ENCODE measurements at places on chromosomes 1 and 21.
A peak's percentile ranks its signal among the peaks of the same experiment; 100 is the strongest.

DNA sequence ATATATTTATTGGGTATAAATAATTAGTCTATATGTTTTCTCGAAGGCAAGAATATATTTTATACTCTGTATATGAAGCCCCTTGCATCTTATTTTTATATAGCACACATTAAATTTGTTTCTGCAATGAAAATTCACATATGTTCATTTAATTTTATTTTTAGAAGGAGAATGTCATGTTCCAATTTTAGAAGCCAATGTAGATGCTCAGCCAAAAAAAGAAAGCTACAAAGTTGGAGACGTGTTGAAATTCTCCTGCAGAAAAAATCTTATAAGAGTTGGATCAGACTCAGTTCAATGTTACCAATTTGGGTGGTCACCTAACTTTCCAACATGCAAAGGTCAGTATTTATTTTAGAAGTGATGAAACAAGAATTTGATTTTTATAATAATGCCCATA is 16.6 kb downstream of the CFHR5 start:
- DNase-seq = no peak

DNA sequence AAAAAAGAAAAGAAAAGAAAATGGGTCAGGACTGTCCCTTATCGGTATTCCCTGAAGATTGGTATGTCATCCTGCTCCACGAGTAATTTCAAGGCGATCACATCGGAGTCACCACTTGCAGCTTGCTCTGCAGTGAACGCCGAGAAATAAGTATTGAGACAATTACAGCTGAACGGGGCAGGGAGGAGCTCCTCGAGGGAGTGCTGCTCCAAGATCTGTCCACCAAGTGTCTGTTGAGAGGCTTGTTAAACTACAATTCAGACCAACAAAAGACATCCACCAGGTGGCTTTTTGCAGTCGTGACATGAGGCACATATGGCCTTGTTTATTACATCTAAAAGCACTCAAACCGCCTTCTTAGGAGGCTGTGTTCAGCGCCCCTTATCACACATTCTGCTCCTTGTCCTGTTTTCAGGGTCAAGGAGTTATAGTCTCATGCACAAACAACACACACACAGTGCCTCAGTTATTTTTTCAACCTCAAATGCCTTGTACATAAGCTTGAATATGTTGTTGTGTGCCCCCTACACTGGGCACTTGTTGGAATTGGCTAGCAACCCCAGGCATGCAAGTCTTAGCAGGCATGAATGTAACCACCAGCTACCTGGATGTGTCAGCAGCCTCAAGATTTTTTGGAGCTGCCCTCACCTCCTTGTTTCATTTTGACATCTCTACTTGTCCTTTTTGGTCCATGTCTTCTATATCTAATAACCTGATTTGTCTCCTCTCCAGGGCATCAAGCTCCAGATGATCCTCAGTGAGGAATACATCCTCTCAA is 13.0 kb upstream of the CD48 start:
- no peak for DNase-seq

DNA sequence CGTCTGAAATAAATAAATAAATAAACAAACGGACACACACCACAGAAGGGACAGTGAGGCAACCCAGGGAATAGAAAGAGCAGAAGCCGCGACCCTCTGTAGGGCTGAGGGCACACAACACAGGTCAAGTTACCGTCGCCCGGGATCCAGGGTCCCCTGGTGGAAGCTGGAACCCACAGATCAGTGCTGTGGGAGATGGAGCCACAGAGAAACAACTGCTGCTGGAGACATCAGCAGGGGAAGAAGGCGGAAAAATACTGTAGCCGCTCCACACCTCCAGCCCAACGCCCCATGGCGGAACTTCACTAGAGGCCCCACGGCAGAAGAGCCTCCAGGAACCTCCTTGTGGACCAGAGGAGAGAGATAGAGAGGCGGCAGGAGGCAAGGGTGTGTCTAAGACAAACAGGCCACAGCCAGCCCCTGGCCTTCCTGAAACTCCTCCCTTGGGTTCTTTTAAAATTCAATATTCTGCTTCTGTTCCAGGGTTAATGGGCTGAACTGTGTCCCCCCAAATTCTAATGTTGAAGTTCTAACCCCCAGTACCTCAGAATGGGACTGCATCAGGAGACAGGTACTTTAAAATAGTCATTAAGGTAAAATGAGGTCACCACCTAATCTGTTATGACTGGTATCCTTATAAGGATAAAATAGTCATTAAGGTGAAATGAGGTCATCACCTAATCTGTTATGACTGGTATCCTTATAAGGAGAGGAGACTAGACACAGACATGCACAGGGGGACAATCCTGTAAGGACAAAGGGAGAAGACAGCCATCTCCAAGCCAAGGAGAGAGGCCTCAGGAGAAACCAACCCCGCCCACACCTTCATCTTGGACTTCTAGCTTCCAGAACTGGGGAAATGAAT is 7.7 kb upstream of the HLCS start:
- DNase-seq = no peak

DNA sequence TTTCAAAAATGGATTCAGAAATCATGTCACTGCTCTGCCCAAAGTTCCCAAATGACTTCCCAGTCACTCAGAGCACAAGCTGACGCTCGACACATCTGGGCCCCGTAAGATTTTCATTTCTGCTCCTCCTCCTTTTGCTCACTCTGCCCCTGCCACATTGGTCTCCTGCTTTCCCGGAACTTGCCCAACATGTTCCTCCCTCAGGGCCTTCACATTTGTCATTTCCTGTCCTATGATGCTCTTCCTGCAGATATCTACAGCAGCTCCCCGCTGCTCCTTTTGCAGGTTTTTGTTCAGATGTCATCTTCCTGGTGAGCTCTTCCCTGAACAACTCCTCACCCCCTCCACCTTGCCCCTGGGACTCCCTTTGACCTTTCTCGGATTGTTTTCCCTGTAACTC is 58.5 kb upstream of the IVNS1ABP start:
- no peak for DNase-seq

DNA sequence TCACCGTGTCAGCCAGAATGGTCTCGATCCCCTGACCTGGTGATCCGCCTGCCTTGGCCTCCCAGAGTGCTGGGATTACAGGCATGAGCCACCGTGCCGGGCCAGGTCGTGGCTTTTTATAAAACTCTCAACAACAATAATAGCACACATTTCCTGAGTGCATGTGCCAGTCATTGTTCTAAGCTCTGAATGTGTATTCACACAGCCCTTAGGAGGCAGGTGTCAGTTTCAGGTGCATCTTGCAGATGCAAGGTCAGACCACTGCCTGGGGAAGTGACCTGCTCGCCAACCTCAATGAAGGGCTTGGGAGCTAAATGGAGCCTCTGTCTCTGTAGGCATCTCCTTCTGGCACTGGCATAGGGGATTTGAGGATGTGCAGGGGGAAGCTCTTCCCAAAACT is 1.6 kb upstream of the LEFTY2 start:
- no peak for DNase-seq

DNA sequence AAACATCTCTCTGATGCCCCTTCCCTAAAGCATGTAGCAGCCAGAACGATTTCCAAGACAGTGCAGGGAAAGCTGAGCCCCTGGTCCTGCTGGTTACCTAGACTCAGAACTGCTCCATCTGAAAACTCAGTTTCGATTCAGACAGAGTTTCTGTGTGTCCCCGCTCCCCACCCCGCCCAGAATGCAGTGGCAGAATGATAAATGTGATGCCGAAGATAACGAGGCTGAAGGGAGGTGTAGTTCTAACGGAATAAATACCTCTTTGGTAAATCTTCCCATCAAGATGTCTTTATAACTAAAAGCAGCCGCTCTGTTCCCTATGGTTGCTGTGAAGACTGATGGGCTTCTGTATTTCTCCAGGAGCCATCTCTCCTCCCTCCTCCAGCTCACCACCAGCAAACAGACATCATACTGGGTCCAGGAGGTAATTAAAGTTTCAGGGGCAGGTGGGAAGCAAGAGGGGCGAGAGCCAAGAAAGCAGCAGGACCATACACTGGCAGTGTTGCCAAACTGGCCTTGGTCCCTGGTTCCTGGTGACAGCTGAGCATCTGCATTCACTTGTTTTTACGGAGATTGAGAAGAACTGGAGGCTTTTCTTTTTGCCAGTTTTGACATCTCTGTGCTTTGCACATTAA is 76.9 kb downstream of the DDX20 start:
- no peak for DNase-seq

- no peak for DNase-seq
Measured at GRCh38 chr21:16978309-16978895, 534.4 kb upstream of the CXADR start.

GRCh38 chr1:86507935-86508582 is 38.8 kb upstream of the CLCA4 start:
- no peak for DNase-seq

GRCh38 chr21:34544032-34544496 is 32.1 kb upstream of the KCNE1 start:
- DNase-seq = no peak

DNA sequence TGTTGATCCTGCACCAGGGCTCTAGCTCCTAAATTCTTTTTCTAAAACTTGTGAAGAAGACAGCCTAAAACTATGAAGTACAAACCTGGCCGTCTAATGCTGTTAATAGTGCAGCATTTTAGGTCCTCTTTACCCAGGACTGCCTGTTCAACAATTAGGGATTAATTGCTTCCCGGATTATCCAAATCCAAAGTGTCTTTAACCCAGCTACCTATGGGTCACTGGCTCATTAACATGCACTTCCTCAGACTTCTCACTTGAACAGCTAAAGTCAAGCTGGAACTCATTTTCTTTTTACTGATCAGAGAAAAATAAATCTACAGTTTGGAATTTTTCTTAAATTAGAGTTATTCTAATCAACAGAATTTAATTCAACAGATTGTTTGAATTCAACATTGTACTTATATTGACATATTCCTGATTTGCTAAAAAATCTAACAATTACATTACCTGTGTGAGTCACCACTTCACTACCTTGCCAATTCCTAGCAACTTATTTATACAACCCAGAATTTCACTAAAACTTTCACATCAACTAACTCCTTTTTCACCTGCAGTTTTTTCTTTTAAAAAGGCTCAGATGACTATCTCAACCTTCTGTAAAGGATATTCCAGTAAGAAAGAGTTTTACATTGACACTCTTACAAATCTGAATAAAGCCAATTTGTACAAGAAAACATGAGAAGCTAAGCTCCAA is 3.3 kb downstream of the HNRNPU start:
- DNase-seq = no peak

GRCh38 chr1:89503690-89504089 is 20.9 kb upstream of the LRRC8B start:
- DNase-seq = no peak

DNA sequence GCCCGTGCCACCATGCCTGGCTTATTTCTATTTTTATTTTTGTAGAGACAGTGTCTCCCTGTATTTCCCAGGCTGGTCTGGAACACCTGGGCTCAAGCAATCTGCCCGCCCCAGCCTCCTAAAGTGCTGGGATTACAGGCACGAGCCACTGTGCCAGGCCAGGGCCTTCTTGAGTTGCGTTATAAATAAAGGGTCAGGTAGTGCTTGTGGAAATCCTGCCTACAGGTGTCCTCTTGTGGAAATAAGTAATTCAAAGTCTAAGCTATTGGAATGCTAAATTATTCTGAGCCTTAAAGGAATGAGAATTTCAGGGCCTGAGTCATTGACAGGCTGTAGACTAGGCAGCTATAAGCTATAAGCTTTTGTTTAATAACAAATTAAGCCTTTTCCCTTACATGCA is 8.1 kb upstream of the SFT2D2 start:
- DNase-seq = no peak

DNA sequence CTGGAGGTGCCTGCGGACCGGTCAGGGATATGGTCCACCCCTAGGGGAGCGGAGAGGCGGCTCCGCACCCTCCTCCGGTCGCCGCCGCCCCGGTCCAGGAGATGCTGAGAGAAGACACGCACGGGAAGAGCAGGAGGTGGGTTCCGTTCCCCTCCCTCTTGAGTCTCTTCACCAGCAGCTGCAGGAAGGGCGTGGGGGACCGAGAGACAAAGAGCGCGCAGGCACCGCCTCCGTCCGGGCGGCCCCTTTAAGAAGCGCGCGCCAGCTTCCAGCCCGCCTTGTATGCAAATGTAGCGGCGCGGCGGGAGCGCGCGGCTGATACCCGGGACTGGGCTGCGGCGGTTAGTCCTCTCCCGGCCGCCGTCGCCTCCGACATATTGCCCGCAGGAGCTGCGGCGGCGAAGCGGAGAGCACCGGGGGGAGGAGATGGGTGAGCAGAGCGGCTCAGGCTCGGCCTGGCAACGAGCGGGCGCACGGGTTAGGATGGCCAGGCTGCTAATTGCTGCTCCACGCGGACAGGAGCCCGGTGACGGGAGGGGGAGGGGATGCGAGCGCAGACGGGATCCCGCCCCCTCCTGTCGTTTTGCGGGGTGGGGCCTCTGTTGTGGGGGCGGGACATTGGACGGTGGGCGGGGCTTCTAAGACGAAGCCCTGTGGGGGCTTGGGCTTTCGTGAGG is at the start of gene TMEM39B:
Gene TMEM39B, plus strand, starts transcription at position 318 of the 677 bp plus-strand sequence. Its CDS starts 109 bp downstream, at position 427.
- DNase-seq = peak; percentile 85

DNA sequence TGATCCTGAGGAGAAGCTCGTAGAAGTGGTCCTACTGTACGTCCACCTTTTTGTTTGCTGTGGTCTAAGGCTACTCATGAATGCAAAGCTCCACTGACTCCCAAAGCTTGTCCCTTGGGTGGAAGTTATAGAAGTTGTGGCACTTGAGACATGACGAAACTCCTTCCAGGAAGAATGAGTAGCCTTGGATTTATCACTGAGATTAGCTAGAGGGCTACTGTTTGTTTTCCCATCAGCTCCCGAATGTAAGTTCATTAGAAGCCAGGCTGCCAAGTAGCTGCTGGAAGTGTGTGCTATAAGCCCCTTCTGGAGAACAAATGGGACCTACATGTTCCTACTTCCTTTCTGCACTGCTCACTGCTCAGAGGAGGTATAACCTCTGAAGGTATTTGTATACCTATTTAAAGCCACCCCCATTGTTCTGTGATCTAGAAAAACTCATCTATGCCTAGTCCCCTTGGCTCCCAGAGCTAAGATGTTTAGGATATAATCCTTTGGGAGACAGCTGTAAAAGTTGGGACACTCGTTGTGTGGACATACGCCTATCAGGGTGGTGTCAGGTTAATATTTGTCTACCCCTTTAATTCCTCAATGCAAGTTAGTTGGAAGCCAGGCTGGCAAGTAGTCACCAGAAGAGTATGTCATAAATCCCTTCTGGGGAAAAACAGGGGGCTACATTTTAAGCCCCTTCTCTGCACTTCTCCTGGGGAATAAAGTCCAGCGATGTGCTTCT is 72.9 kb downstream of the SCMH1 start:
- no peak for DNase-seq

GRCh38 chr1:82329226-82329625 is 528.5 kb downstream of the ADGRL2 start:
- no peak for DNase-seq

GRCh38 chr1:24900985-24901781 is 28.9 kb downstream of the RUNX3 start:
- DNase-seq = no peak

DNA sequence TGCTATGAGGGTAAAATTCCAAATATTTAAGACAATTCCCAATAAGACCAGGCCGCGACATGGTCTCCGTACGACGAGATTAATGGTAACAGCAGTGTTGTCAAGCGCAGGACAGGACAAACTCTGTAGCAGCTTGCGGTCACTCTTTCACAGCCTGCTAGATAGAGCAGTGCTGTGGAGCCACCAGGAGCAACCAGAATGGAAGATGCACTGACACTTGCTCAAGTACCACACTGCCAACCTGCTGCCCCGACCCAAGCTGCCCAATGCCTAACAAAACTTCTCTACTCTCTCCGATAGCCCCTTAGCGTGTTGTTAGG is 636 bp downstream of the WARS2 start:
- DNase-seq = peak; percentile 13
